HCT116 (cell line): ENCODE measurements at places on chromosomes 7 and 10.

DNA sequence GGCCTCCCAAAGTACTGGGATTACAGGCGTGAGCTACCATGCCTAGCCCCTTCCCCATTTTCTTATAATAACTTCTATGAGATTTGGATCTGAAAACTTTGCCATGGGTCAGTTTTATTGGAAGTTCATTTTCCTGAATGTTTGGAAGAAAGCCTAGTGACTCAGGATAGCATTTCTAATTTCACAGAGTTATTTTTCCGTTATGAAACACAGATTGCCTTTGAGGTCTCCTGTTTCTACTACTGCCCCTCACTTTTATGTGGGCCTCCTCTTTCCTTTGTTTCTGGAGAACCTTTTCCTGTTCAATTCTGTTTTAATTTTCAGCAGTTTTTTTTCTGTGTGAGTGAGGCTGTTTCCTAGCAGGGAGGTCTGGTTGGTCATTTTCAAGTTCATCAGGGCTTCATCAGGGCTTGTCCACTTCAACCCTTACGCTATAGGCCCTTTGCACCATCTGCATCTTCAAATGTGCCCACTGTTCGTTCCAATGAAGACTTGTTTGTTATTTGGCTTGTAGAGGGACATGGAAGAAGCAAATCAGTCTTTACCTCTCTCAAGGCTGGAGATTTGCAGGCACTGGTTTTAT, 58.7 kb downstream of the BMPR1A start:
- DNase-seq = no peak

DNA sequence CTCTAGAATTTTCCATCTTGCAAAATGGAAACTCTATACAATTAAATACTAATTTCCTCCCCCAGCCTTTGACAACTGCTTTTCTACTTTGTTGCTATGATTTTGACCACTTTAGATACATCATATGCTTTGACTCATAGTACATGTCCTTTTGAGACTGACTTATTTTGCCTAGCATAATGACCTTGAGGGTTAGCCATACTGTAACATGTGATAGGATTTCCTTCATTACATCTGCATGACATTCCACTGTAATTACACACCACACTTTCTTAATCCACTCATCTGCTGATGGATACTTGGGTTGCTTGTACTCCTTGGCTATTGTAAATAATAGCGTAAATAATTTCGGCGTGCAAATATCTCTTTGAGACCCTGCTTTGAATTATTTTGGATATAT, 127.7 kb downstream of the JAZF1 start:
- no peak for DNase-seq

DNA sequence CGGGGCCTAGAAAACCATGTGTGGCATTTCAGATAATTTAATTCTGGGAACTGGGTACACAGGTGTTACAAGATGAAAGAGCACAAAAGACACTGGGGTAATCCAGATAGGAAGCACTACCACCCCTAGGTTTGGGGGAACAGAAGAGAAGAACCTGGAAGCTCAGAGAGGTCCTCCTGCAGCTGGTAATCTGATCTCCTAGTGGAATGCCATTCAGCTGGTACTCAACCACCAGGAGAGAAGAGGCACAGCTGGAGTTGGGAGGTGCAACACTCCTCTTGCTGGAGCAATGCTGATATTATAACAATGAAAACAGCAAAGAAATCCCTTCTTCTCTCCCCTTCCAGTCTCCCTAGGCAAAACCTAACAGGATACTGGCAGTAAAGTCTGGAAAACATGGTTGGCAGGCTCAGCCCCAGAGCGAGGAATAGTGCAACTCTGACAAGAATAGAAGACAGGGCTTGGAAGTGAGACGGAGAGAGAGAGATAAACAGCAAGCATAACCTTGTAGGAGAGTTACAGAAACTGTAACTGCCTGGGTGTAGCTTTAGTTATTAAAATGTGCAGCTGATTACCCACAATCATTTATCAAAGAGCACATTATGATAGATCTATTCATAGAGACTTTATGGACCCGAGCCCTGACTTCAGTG, 35.0 kb downstream of the NRF1 start:
- DNase-seq = no peak

- DNase-seq = no peak
These were observed 36.1 kb downstream of the ADGRA1 start for GRCh38 chr10:133123746-133124356.

GRCh38 chr7:87202705-87203104, 16.8 kb downstream of the TMEM243 start:
- DNase-seq = no peak

GRCh38 chr10:122855745-122856144, 10.1 kb upstream of the CUZD1 start:
- DNase-seq = no peak

DNA sequence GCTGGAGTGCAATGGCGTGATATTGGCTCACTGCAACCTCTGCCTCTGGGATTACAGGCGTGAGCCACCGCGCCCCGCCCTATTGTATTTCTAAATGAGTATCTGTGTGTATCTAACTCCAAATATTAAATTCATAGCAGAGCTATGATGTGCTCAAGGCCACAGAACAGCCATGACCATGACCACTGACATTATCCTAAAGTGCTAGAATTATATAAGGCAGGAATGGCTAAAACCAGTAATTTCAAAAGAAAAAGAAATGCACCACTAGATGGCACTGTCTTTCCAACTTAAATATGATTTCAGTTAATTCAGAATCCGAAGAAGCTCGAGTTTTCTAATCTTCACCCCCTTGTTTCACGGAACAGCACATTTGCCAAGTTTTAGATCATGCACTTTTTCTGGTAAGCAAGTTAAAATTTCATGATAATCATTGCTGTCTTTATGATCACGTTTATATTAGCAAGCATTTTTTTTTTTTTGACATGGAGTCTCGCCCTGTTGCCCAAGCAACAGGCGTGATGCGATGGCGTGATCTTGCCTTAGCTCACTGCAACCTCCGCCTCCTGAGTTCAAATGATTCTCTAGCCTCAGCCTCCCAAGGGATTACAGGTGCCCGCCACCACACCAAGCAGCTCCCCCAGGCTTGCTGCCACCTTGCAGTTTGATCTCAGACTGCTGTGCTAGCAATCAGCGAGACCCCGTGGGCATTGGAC, 65.3 kb downstream of the OR13A1 start:
- peak; percentile 53 for DNase-seq

- DNase-seq = no peak
These were observed 15.7 kb upstream of the CDK1 start for GRCh38 chr10:60762554-60762953.

GRCh38 chr7:88331322-88331721, 24.6 kb upstream of the STEAP4 start:
- DNase-seq = no peak

GRCh38 chr10:3532644-3533043, 252.4 kb downstream of the KLF6 start:
- DNase-seq = peak; percentile 23

DNA sequence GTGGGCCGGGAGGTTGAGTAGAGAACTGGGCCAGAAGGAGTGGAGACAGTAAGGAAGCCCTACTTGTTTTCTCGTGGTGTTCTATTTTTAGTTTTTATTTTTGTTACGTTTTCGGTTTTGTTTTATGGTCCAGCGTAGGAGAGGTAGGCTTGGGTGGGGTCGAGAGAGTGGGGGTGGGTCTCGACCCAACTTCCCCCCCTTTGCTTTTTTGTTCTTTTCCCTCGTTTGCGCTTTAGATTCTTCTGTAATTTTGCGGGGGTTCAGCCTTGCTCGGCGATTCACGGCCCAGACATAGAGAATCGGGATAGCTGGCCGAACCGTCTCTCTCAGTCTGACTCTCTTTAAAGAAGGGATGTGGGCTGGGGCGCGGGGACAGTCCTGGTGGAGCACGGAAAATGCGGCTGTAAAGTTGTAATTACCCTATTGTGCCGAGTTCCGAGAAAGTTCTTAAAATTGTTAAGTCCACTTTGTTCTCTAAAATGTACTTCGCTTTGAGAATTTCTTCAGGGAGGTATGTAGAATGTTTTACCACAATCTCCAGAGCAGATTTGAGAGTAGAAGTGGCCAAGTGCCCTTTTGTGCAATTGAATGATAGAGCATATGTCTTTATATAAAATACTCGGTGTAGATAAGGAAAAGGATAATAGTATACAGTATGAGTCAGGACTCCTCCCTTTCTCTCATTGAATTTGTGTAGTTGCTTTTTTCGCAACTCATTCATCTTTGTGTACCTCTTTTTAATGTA, 816 bp downstream of the DMTF1 start:
- no peak for DNase-seq

- peak; percentile 34 for DNase-seq
These were observed 6.5 kb downstream of the BAIAP2L1 start for GRCh38 chr7:98394377-98394836.

DNA sequence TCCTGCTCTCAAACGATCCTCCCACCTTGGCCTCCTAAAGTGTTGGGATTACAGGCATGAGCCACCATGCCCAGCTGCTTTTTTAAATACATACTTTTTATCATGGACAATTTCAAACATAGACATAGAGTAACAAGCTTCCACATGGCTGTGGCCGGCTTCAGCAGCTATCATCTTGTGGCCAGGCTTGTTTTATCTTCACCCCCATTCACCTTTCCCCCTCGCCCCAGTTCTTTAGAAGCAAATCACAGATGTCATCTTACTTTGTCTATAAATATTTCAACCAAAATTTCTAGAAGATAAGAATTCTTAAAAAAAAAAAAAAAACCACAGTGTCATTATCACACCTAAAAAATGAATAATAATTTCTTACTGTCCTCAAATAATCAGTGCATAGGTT, 5.9 kb downstream of the FOXK1 start:
- no peak for DNase-seq

DNA sequence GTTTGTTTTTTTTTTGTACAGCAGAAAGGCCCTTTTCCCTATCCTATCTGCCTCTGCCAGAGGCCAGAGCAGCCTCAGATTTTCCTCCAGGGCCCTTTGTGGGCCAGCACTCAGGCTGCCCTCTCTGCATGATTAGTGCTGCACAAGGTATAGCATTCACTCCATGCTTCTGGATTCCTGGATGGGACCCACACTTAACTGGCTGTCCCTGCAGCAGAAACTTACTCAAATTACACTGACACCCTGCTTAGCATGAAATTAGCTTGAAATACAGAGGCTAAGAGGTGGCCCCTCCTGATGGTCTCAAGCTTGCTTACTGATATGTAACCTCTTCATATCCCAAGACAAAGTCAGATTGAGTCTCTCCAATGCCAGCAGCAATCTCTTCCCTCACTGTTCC, 239.3 kb downstream of the SORCS1 start:
- DNase-seq = no peak

- DNase-seq = no peak
These were observed 44.8 kb upstream of the GDF10 start for GRCh38 chr10:47255033-47255813.

- DNase-seq = no peak
These were observed 8.8 kb upstream of the SMKR1 start for GRCh38 chr7:129493555-129493954.

- no peak for DNase-seq
These were observed 68.9 kb upstream of the NMT2 start for GRCh38 chr10:15237351-15237750.

GRCh38 chr10:68434657-68435056, 27.6 kb upstream of the RUFY2 start:
- DNase-seq = no peak

GRCh38 chr7:82423446-82423845, 20.1 kb downstream of the CACNA2D1 start:
- DNase-seq = no peak

DNA sequence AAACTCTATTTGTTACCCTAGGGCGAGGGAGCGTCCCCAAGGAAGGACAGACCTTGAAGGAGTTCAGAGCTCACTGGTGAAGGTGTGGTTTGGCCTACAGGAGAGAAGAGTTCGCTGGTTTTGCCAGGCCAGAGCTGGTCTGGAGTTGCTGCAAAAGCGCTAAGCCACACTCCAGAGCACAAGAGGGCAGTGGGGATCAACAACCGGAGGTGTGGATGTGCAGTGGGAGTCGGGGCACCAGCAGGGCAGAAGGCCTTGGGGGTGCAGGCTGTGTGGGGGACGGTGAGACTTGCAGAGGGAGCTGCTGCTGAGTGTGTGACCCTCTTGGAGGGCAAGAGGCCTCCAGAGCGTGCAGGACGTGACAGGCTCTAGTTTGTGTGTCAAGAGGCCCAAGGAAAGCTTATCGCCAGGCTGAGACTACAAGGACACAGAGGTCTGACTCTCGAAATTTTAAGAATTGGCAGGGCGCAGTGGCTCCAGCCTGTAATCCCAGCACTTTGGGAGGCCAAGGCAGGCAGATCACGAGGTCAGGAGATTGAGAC, 14.3 kb upstream of the CUL1 start:
- no peak for DNase-seq

GRCh38 chr10:105974803-105975456, 1189.6 kb downstream of the SORCS1 start:
- DNase-seq = no peak

DNA sequence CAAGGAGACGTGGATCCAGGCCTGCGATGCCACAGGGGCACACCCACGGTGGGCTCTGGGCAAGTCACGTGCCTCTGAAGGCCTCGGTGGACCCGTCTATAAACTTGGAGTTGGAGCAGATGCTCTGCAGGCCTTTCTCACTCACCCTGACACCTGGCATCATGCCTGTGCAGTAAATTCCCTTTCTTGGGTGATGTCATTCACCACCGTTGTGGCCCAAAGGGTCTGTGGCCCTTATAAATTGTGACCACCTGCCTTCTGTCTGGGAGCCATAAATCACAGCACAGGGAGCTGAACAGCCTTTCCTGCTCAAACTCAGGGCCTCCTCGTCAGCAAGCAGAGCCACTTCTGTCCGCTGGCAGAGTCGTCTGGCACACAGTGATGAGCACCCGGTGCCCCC, 52.2 kb downstream of the GPAM start:
- DNase-seq = no peak

GRCh38 chr7:94700926-94701554, 45.1 kb upstream of the SGCE start:
- DNase-seq = no peak

GRCh38 chr10:118481871-118482270, 113.6 kb downstream of the PRLHR start:
- no peak for DNase-seq

- no peak for DNase-seq
These were observed 28.5 kb downstream of the DNAJB9 start for GRCh38 chr7:108598153-108598552.

- DNase-seq = no peak
These were observed 196.4 kb downstream of the LHFPL3 start for GRCh38 chr7:104524853-104525252.

DNA sequence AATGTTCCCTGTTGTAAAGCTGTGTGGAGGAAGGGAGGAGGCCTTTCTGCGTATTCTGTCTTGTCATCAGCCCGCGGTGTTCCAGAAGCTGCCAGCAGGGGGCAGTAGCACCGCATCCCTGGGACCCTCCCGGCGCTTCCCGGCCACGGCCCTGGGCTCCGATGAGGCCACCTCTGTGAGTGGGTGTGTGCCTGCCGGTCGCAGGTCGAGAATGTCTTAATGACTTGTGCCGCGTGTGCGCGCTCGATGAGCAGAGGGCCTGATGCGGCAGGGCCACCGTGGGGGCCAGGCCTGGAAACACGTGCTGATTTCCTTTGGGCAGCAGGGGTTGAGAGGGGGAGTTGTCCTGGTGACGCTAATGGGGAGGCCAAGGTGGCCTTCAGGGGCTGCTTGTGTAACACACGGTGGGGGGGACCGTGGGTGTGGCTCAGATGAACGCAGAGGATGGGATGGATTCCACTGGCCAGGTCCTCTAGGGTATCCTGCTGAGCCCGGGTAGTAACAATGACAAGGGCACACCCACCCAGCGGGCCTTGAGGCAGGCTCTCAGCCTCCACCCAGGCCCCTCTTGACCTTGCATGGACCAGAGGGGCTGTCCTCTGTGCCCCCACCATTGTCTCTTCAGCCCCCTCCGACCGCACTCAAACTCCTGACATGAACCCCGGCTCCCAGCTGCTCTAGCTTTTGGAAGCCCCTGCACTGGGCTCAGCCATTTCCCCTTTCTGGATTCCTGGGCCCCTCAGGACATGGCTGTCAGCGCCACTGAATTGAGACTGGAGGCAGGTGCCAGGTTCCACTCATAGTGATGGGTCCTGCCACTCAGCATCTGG, 135.9 kb upstream of the PODXL start:
- peak; percentile 23 for DNase-seq
